ENCODE measurements at places on chromosomes 16 and 17. TPM values are rescaled to one million over a fixed set of nuclear protein-coding genes. Genes with fewer than 3 reads are reported as not detected.

GRCh38 chr17:69236464-69236863 is 7.8 kb upstream of the ABCA10 start:
- H3K27me3 ChIP-seq: no peaks in the 10 kb centered on the region
- no peaks in the 10 kb centered on the region for H3K36me3 ChIP-seq
- no peak overlapping the region for H3K4me3 ChIP-seq
- H3K27ac ChIP-seq: no peak overlapping the region
- no peaks in the 10 kb centered on the region for H3K4me1 ChIP-seq

GRCh38 chr17:6473128-6473767 is 29.0 kb downstream of the PIMREG start:
- no peak overlapping the region for H3K27ac ChIP-seq
- H3K4me1 ChIP-seq: peaks cover 14% of the 10 kb centered on the region
- no peak overlapping the region for H3K4me3 ChIP-seq
- H3K36me3 ChIP-seq: no peaks in the 10 kb centered on the region

- H3K27ac ChIP-seq: no peak overlapping the region
- no peaks in the 10 kb centered on the region for H3K36me3 ChIP-seq
- no peak for DNase-seq
- peaks cover 7% of the 10 kb centered on the region for H3K27me3 ChIP-seq
Observed at GRCh38 chr17:35942588-35943186, 826 bp downstream of the LYZL6 start.

DNA sequence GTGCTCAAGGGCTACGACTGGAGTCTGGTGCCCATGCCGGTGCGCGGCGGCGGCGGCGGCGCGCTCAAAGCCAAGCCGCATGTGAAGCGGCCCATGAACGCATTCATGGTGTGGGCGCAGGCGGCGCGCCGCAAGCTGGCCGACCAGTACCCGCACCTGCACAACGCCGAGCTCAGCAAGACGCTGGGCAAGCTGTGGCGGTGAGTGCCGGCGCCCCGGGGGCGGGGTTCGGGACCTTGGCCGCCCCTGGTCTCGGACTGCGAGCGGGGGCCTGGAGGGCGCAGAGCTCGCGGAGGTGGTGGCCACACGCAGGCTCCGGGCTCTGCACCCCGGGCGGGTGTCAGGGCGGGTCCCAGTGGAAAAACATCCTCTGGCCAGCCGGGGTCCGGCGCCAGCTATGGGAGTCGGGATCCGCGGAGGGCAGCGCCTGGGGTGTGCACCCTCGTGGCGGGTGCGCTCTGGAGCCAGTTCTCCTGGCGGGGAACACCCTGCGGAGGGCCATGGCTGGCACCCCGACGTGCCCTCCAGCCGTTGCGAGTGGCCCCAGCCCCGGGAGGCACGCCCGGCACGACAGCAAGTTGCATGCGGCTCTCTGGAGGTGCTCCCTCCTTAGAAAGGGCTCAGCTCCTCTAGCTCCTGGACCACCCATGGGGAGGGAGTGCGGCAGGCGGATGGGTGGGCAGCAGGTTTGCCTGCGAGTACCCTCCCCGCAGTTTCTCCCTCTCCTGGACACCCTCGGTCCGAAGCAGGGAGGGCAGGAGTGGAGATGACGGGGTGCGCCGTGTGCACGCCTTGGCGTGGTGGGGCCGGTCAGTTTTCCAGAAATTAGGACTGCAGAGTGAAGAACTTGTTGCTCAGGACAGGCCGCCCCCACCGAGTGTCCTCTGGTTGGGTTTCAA is 824 bp downstream of the SOX8 start:
- no peaks in the 10 kb centered on the region for H3K36me3 ChIP-seq
- H3K27me3 ChIP-seq: peaks cover 4% of the 10 kb centered on the region
- DNase-seq: no peak
- no peak overlapping the region for H3K27ac ChIP-seq

CCL2 gene
- 28.3 TPM for total RNA-seq

SEC14L5 gene
- not detected for total RNA-seq

ZNF423 gene
- 0.43 TPM for total RNA-seq

GRCh38 chr17:1422885-1423284 is 22.9 kb upstream of the YWHAE start:
- H3K4me3 ChIP-seq: peak overlapping the region; percentile 42
- peaks cover 27% of the 10 kb centered on the region for H3K4me1 ChIP-seq
- DNase-seq: peak; percentile 98
- peak overlapping the region; percentile 84 for H3K27ac ChIP-seq
- H3K27me3 ChIP-seq: no peaks in the 10 kb centered on the region
- peaks cover 28% of the 10 kb centered on the region for H3K36me3 ChIP-seq

TRPV3 gene
- 0.89 TPM for total RNA-seq

All from GM23248 (cell line).